NCI-H187 (cell line): ENCODE measurements at places on chromosomes 1 and 21.
A peak's percentile ranks its signal among the peaks of the same experiment; 100 is the strongest.

GRCh38 chr1:111886741-111887140 lies 102.7 kb downstream of the KCND3 start:
- DNase-seq = no peak

GRCh38 chr1:43912607-43913006 lies 21.0 kb upstream of the ARTN start:
- no peak for DNase-seq

DNA sequence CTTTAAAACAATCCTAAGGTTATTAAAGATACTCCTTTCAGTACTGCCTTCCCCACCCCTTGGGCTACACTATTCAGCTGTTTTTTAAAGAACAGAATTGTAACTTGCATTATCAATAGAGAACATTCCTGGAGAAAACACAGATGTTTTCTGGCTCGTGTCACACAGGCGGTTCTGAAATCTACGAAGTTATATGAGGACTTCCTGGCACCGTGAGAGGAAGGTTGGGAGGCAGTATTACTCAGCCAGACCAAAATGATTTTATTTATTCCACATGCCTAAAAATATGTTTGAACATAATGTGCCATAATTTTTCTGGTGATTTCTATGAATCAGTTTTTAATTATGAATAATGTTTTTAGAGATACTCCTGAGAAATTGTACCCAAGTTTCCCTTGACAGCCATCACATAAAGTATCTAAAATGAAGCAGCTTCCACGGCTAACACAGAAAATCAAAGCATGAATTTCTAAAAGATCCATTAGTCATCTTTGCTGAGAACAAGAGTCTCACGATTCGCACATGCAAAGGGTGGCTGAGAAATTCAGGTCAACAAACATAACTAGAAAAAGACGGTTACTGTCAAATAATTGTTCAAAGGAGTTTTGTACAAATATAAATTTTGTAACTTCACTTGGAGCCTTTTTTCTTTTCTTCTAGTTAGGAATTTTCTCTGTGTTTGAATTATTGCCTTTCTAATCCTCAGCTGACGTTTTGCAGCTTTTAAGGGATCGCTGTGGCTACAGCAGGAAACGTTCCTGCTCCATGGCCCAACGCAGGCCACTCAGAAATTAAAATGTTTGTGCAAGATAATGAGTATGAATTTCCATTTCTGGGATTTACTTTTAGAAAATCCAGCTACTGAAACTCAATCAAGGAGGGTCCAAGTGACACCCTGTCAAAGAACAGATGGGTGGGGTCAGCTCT lies 8.0 kb upstream of the SIM2 start:
- no peak for DNase-seq

GRCh38 chr1:46183079-46183847 lies 7.0 kb upstream of the P3R3URF start:
- no peak for DNase-seq

GRCh38 chr21:43339668-43340067 lies 87.3 kb downstream of the SIK1 start:
- no peak for DNase-seq

GRCh38 chr1:22971611-22972405 lies 858 bp downstream of the LACTBL1 start:
- no peak for DNase-seq

- no peak for DNase-seq
These were observed 150.7 kb downstream of the BACH1 start for GRCh38 chr21:29449306-29449950.

DNA sequence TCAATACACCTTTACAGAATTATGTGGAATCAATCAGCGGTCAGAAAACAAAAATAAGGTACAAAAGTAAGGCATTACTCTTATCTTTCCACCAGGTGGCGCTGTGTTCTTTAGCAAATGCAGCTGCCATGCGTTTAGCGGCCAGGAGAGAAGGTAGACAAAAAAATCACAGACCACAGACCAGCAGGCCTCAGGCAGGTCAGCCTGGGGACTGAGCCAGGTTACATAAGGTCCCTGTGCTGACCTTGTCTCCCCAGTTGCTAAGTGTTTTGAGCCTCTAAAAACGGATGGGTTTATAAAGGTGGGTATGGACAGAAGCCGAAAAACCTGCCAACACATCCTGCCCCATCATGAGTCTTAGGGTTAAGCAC lies 2.8 kb downstream of the RGS16 start:
- peak; percentile 68 for DNase-seq

GRCh38 chr1:163589735-163590134 lies 268.0 kb downstream of the NUF2 start:
- no peak for DNase-seq

DNA sequence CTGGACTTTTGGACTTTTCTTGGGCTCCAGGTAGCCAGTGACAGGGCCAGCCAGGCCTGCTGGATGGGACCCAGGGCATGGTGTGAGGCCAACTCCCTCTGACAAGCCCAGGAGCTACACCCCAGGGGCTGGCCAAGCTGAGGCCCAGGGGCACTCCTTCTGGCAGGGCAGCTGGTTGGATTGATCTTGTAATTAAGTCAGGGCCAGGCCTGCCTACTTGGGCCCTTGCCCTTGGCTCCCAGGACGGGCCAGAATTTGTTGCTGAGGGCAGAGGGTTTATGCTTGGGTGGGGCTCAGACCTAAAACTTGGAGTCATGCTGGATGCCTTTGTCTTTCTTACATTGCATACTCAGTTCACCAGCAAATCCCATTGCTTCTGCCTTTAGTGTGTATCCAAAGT lies 20.7 kb downstream of the KCNA2 start:
- no peak for DNase-seq

- DNase-seq = no peak
These were observed 129.8 kb upstream of the SAMSN1 start for GRCh38 chr21:14675774-14676530.

DNA sequence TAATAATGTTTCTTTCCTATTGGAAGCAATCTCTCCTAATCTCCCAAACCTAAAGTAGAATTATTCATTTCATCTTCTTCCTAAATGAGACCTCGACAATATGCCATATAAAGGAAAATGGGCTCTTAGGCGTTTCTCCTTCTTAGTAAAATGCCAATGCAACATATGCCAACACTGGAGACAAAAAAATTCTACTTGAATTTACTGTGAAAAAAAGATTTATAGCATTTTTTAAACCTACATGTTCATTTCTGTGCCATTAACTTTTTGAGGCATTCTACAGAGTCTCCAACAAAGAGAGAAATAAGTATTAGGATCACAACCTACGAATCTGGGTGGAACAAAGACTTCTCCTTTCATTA lies 1.3 kb downstream of the WDR47 start:
- DNase-seq = no peak

DNA sequence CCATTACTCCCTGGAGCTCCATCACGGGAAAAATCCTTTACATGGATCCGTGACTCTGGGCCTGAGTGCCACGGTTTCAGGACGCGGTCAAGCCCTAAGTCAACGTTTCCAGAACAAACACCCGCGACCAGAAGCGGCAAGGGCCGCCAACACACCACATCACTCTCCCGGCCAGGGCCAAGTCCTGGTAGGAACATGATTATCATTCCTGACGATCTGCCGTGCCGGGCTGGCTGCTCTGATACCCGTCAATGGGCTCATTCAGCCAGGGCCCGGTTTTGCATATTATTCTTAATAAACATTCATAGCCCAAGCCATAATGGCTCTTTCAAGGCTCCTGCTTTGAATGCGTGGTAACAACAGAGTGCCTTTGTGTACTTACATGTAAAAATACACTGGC lies 44.6 kb upstream of the SIM2 start:
- DNase-seq = no peak

DNA sequence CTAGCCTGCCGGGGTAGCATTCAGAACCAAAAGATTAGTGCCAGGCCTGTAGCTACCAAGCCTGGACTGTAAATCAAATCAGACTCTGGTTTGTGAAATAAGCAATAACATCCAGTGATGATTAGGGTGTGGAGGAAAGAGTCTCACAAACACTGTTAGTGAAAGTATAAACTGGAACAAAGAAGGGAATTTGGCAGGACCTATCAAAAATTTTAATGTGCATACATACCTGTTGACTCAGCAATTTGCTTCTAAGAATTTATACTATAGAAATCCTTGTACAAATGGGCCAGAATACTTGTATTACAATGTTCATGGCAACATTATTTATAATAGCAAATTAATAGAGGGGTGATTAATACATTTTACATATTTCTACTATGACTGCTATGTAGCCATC lies 109.8 kb upstream of the WARS2 start:
- no peak for DNase-seq

GRCh38 chr1:169100208-169100607 lies 6.3 kb upstream of the ATP1B1 start:
- no peak for DNase-seq

DNA sequence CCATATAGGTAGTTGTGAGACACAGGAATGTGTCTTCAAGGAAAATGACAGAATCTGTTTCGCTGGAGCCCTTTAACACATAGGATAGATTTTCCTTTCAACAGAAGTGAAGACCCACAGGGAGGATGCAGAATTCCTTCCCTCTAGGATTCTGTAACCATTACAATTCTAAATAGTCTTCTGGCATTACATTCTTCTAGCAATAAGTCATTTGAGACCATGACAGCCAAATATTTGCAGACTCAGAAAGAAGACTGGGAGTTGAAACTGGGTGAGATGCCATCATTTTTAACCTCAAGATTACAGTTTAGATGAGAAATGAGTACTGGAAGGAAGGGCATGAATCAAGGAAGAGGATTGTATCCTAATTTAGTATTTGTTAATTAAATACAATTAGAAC lies 61.6 kb downstream of the ZBTB18 start:
- no peak for DNase-seq

DNA sequence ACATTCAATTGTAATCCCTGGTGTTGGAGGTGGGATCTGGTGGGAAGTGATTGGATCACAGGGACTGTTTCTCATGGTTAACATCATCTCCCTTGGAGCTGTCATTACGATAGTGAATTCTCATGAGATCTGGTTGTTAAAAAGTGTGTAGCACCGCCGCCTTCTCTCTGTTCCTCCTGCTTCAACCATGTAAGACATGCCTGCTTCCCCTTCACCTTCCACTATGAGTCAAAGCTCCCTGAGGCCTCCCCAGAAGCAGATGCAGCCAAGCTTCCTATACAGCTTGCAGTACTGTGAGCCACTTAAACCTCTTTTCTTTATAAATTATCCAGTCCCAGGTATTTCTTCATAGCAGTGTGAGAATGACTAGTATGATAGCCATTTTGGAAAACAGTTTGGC lies 30.1 kb upstream of the TRIM62 start:
- DNase-seq = no peak

GRCh38 chr1:71908871-71909390 lies 373.4 kb downstream of the NEGR1 start:
- DNase-seq = no peak

DNA sequence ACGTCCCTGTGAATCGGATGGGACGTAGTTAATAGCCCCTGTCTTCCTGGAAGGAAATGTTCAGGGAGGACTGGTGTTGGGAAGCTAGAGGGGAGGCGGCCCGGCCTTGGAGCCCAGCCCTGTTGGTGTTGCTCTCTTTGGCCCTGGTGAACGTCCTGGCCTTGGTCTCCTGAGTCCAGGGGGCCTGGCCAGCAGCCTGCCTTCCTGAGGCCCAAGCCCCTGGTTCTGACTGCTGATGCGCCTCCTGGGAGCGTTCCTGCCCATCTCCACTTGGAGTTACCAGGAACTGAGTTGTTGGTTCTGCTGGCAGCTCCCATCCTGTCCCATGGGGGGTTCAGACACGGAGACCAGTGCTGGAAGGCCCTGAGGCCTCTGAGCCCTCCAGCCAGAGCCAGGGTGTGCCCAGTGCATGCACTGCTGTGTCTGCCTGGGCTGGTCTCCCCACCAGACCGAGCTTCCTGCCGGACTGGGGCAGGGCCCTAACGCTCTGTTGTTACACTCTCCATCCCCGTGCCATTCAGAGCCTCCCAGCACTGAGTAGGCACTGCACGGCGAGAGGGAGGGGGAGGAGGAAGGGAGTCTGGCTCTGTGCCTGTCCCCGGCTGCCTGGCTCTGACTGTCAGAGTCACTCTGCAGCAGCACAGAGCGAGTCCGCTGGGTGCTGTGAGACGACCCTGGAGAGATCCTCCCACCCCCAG lies 382.5 kb upstream of the VAMP3 start:
- no peak for DNase-seq

- DNase-seq = no peak
These were observed 8.1 kb upstream of the ADCY10 start for GRCh38 chr1:167922023-167922422.

GRCh38 chr21:38032082-38032801 lies 116.0 kb upstream of the KCNJ6 start:
- DNase-seq = no peak

DNA sequence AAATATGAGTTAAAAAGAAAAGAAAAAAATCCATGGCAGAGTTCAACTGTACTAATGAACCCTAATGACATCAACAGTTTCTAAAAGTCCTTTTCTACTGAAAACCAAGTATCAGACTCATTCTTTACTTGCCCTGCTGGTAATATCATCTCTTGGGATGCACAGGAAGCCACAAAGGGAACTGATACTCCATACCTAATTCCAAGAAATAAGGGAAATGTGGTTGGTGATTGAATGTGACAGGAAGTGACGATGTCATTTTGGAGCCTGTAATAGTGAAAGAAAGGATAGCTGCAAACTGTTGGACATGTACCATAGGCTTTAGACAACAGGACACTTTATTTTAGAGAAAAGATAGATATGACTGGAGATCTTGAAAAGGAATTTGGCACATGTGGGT lies 98.7 kb upstream of the VAV3 start:
- DNase-seq = no peak

- DNase-seq = no peak
These were observed 33.9 kb downstream of the LDLRAD2 start for GRCh38 chr1:21845646-21846641.

- DNase-seq = no peak
These were observed 31.0 kb downstream of the NENF start for GRCh38 chr1:212463565-212464285.

GRCh38 chr1:210239349-210240111 lies 6.9 kb downstream of the SERTAD4 start:
- no peak for DNase-seq

DNA sequence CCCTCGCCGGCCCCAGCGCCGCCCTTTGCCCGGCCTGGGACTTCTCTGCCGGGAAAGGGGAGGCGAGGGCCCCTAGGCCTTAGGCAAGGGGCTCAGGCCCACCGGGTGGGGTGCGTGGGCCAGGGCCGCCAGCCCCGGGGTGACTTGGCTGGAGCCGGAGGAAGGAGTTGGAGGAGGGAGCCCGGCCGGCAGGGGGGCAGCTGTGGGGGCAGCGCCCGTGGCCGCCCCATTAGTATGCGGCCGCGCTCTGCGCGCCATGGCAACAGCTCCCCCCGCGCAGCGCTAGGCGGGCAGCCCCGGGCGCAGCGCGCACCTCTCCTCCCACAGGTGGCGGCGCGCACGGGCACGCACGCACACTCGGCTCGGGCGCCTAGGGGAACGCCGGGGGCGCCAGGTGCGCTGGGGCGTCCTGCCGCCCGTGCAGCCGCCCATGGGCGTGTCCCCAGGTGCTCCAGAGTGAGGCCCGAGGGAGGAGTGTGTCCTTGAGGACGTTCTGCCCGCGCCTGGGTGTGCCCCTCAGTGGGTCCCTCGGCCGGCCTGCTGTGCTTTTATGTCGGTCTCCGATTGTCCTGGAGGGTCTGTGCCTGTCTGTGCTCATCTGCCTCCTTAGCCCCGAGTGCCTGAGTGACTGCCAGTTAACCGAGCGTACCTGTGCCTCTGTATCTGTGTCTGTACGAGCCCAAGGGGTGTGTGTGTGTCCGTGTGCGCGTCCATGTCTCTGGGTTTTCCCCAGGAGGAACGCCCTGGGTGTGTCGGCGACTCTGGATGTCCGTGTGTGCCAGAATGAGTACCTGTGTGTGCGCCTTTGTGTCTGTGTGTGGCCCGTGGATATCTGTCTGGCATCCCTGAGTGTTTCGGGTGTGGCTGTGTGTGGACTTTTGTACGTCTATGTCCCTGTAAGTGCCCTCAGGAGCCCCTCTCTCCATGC lies 38.2 kb upstream of the WASF2 start:
- DNase-seq = peak; percentile 86
